ENCODE measurements at places on chromosomes 3 and 15.
A peak's percentile ranks its signal among the peaks of the same experiment; 100 is the strongest.

DNA sequence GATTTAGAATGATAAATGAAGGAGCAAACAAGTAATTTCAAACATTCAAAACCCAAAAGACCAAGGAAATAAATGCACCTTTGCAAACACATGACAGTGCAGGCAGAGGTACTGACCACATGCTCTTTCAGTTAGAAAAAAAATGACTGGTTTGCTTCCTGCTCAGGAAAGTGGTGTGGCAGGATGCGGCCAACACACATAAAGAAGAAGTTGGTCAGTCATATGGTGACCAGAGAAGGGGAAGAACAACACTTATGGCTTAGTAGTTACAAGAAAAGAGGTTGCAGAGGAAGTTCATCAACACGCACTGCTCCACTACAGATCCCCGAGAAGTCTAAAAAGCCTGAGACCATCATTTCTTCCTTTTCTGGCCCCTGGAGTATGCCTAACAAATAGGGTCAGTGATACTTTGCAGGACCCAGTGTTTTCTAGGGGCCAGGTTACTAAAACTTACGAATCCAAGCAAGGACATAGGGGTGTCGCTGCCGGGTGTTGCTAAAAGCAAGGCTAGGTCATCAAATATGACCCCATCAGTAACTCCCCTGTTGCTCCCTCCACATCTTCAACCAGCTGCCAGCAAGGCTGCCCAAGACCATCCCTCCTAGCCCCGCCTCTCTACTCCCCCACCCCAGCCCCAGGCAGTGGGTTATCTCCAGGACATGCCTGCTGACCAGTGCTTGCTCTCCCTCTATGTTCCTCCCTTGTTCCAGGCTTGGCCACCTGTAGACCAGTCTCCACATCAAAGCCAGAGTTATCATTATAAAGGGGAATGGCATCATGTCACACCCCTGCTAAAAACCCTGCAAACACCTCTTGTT lies 11.2 kb downstream of the ATP8B4 start:
- DNase-seq: peak; percentile 68

- no peak for DNase-seq
These were observed 21.3 kb upstream of the GADL1 start for GRCh38 chr3:30915782-30916181.

DNA sequence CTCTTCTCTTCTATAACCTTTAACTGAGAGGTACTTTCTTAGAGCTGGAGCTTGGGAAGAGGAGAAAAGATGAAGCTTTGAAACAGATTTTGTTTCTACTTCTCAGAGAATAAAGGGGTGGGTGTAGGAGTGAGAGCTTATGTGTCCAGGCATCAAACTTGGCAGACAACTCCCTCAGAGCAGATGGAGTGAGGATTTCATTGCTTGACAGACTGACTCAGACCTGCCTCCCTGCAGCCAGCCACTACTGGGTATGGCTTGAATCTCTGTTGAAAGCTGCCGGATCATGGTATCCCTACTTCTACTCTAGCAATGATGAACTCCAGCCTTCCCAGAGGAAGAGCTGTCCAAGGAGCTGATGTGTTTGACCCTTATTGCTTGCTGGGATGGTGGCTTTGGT lies 36.7 kb downstream of the SYN2 start:
- no peak for DNase-seq

DNA sequence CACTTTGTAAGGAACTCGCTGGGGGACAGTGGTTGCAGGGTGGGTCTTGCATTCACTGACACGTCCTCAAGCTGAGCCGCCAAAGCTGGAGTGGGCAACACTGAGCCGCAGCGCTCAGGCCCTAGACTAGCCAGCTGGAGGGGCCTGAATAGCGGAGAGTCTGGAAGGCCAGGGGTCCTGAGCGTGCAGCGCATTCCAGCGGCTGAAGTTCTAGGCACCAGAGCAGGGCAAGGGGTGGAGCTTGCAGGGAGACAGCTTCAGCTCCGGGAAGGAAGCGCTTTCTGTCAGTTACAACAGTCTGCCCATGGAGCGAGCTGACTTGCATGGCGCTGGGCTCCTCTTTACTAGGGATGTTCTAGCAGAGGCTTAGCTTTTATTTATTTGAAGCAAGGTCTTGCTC lies 2.7 kb downstream of the MAP6D1 start:
- no peak for DNase-seq

DNA sequence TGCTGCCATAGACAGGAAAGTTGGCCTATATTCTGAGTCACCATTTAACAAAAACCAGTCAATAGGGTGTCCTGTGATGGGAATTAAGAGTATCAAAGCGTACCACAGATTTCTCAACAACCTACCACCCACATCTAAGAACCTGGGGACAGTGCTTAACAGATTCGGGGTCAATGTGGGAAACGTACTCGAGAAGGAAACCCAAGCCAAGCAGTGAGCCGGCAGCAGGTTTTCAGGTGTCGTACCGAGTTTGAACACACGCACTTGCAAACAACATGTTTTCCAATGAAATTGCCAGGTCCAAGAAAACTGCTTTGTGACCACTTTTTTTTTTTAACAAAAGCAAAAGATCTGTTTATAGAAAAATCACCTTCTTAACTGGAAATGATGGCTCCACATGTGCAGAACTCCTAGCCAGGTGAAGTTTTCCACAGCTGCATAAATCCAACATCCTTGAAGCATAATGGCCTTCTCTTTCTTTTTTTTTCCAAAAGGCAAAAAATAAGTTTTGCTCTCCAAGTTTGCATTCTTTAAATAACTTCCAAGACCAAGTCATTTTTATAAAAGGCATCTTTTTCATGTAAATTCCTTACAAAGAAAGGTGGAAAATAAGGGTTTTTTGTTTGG lies 45.7 kb downstream of the ADAMTS17 start:
- no peak for DNase-seq

- no peak for DNase-seq
These were observed 35.2 kb upstream of the SLC41A3 start for GRCh38 chr3:126119008-126119675.

GRCh38 chr3:153052096-153052460 lies 109.9 kb upstream of the RAP2B start:
- no peak for DNase-seq

GRCh38 chr3:140004271-140004670 lies 69.3 kb downstream of the CLSTN2 start:
- DNase-seq: no peak

GRCh38 chr3:52893723-52894122 lies 3.6 kb downstream of the STIMATE start:
- DNase-seq: no peak

GRCh38 chr3:39415983-39416382 lies 9.5 kb downstream of the RPSA start:
- no peak for DNase-seq

- no peak for DNase-seq
These were observed 51.5 kb downstream of the ZMAT3 start for GRCh38 chr3:179020112-179020511.

GRCh38 chr3:71492974-71493771 lies 90.4 kb downstream of the FOXP1 start:
- no peak for DNase-seq

DNA sequence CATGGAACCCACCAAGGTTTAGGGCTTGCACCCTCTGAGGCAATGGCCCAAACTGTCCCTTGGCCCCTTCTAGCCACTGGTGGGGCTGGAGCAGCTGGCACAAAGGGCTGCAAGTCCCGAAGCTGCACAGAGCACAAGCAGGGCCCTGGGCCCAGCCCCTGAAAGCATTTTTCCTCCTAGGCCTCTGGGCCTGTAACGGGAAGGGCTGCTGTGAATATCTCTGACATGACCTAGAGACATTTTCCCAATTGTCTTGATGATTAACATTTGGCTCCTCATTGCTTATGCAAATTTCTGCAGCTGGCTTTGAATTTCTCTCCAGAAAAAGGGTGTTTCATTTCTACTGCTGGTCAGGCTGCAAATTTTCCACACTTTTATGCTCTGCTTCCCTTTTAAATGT lies 151.5 kb upstream of the CADPS start:
- no peak for DNase-seq

DNA sequence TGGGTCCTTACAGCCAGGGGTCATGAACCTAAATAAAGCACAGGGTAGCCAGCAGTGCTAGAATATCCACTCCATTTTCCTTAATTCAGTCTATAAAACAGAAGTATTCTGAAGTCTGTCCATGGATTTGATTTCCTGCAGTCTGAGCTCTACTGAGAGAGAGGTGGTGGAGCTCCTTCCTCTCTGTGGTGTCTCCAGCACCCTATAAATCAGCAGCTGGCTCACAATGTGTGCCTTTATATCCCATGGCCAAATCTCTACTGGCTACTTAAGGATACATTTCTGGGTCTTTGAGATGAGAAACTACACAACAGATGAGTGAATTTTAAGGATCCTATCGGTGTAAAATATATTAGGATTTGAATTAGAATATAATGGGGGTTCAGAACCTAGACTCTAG lies 339.9 kb upstream of the RBMS3 start:
- no peak for DNase-seq

GRCh38 chr3:100209948-100210771 lies 50.6 kb upstream of the TBC1D23 start:
- DNase-seq: peak; percentile 36

DNA sequence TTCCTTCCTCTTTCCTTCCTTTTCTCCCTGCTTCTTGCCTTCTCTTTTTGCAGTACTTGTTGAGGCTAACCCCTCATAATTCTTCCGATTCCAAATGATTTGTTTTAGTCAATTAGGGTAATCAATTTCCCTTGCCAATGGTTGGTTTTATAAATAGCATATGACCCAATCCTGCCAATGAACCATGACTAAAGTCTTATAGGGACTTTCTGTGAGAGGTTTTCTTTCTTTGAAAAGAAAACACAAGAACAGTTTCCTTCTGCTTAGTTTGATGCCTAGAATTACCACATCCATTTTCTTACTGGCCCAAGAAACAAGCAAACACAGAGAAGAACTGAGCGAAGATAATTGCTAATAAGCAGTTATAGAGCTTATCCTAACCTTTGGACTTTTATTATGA lies 292.5 kb upstream of the SATB1 start:
- no peak for DNase-seq

DNA sequence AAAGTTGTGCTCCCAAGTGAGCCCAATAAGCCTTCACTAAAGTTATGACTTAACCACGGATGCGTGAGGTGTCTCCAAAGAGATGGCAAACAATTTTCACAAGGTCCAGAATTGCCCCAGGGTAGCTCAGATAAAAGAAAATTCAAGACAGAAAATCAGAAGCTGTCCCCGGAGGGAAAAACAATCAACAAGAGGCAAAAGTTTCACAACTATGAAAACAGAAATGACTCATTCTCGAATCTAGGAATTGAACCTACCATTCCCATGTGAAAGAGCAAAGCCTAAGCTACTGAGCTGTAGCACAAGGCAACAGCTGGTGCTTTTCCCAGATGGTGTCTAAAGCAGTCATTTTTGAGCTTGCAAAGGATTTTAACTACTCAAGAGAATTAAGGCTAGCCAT lies 33.5 kb upstream of the MKRN3 start:
- DNase-seq: no peak

- no peak for DNase-seq
These were observed 109.8 kb downstream of the EEFSEC start for GRCh38 chr3:128263118-128263517.

DNA sequence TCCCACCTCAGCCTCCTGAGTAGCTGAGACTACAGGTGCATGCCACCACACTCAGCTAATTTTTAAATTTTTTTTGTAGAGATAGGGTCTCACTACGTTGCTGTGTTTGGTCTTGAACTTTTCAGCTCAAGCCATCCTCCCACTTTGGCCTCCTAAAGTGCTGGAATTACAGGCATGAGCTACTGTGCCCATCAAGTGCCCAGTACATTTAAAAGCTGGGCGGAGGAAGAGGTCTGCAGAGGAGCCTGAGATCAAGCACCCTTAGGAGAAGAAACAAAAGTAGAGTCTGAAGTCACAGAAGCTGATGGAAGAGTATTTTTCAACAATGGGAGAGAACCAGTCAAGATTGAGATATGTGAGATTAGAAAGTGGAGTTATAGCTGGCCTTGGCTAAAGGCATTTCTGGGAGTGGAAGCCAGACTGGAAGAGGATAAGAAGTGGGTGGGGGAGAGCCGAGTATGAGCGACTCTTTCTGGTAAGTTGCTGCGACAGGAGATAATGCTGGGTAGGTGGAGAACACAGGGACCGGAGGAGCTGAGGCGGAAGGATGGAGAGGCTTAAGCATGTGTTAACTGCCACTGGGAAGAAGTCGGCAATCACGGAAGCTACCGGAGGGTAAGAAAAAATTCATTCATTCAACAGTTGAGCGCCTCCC lies 782 bp upstream of the IREB2 start:
- no peak for DNase-seq

GRCh38 chr3:74426571-74426970 lies 187.9 kb downstream of the CNTN3 start:
- no peak for DNase-seq

DNA sequence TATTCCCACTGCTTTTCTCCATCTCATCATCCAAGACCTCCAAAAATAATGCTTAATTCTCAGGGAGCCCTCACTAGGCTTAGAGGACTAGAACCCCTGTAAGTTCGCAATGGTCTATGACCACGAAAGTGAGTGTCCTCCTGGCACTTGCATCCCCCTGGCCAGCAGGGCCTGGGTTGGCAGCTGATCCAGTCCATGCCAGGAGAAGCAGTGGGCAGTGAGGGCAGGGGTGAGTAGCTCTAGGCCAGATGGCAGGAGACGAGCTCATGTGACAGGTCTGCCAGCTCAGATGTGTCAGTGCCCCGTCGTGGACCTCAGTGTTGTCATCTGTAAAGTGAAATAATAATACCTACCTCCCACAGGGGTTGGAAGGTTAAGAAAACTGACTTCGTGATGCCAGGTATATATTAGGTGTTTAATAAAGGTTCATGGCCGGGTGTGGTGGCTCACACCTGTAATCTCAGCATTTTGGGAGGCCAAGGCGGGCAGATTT lies 11.1 kb downstream of the GP5 start:
- DNase-seq: no peak

GRCh38 chr3:189001559-189001958 lies 170.2 kb upstream of the TPRG1 start:
- DNase-seq: no peak

DNA sequence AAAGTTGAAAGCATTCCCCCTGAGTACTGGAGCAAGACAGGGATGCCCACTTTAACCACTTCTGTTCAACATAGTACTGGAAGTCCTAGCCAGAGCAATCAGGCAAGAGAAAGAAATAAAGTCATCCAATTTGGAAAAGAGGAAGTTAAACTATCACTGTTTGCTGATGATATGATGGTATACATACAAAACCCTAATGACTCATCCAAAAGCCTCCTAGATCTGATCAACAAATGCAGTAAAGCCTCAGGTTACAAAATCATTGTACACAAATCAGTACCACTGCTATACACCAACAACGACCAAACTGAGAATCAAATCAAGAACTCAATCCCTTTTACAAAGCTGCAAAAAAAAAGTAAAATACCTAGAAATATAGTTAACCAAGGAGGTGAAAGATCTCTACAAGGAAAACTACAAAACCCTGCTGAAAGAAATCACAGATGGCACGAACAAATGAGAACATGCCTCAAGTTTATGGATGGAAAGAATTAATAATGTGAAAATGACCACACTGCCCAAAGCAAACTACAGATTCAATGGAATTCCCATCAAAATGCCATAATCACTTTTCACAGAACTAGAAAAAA lies 40.3 kb downstream of the RPL39L start:
- DNase-seq: no peak
